ENCODE measurements at places on chromosomes 6 and 20.

- DNase-seq = no peak
These were observed at the start of gene MRAP2 for GRCh38 chr6:84033523-84034451. Gene MRAP2, plus strand, starts transcription at chr6:84033772. Its CDS starts 21,547 bp downstream, at chr6:84055319.

DNA sequence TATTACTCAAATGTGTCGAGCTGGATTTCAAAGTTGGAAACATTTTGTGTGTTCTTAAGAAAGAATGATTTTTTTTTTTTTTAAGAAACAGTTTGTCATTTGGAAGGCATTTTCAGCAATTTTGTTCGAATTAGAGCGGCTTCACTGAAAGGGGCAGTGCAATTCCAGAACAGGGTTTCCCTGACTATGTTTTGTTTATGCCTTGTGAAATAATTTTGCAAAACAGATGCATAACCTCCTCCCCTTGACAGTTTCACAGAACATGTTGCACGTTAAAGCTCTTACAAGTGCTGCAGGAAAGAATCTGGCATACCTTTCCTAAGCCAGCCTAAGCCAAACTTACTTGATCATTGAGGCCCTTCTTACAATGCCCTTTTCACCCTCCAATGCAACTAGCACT is 216.0 kb upstream of the SSTR4 start:
- DNase-seq = no peak

GRCh38 chr6:158752613-158753012 is 66.6 kb downstream of the EZR start:
- DNase-seq = no peak

DNA sequence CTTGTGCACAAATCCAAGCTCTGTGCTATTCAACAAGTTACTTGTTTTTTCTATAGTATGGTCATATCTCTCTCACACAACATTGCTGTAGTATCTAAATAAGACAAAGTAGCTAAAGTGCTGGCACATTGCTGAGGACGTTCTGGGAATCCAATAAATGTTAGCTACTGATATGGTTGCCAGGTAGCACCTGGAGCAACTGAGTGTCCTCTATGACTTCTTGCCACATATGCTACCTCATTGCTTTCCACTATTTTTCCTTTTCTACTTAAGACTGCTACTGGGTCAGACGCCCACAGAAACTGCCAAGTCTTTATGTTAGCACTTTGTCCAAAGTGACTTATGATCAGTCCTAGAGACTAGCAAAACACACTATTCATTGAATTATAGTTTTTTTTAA is 85.3 kb downstream of the SYCP2 start:
- no peak for DNase-seq

GRCh38 chr6:160950507-160950906 is 41.1 kb upstream of the MAP3K4 start:
- no peak for DNase-seq

DNA sequence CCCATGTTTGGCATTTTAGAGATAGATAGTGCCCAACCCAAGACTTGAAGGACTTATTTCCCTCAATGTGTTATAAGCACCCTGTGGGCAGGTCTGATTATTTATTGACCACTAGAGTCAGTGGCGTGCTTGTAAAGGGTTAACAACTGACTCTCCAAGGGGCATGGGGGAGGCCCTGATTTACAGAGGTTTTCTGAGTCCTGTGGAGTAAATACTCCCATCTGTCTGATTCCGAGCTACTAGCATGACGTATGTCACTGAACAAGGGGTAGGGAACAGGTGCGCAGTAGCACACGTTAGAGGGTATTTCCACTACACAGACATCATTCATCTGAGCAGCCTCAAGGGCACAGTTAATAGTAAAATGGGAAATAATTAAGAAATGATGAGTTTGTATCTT is 17.4 kb upstream of the TRAM2 start:
- no peak for DNase-seq

- DNase-seq = no peak
These were observed 660.1 kb upstream of the NRSN1 start for GRCh38 chr6:23465912-23466311.

DNA sequence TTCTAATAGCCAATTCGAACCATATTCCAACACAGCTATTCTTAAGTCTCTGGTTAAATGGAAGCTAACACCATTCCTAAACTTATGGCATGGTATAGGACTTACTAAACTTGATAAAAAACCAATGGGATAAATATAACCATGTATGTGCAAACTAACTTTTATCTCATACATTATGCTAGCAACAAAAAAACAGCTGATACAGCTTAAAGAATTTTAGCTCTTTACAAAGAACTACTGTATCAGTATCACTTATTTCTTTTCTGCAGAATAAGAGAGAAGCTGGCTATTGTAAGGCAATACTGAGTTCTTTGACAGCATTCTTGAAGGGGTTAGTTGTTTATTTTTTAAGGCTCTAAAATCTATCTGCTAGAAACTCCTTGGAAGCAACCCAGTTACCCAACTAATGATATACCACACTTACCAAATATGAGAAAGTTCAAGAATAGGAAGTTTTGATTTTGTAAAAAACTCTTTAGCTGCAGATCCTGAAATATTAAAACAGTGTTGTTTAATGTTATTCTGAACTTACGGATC is 44.9 kb downstream of the REPS1 start:
- DNase-seq = no peak
